ENCODE measurements at places on chromosomes 6 and 20. TPM values are rescaled to one million over a fixed set of nuclear protein-coding genes. Genes with fewer than 3 reads are reported as not detected.
A peak's percentile ranks its signal among the peaks of the same experiment; 100 is the strongest.

FNDC1 gene
- 0.19 TPM for total RNA-seq

EEF1A2 gene
- total RNA-seq, result 1.2 TPM

OOEP gene
- 0.70 TPM for total RNA-seq

LY86 gene
- 62.0 TPM for total RNA-seq

NKX2-4 gene
- not detected for total RNA-seq

CCN5 gene
- total RNA-seq, result 0.51 TPM

CALHM4 gene
- not detected for total RNA-seq

SLC35F1 gene
- 2.6 TPM for total RNA-seq

LIN28B gene
- total RNA-seq, result not detected

- no peak overlapping the region for H3K4me3 ChIP-seq
- H3K4me1 ChIP-seq, result no peaks in the 10 kb centered on the region
- H3K36me3 ChIP-seq, result no peaks in the 10 kb centered on the region
- H3K27ac ChIP-seq, result no peak overlapping the region
- no peaks in the 10 kb centered on the region for H3K27me3 ChIP-seq
These were observed 39.0 kb upstream of the ASCC3 start for GRCh38 chr6:100920028-100920605.

- H3K27ac ChIP-seq, result no peak overlapping the region
- no peak overlapping the region for H3K4me3 ChIP-seq
- no peaks in the 10 kb centered on the region for H3K36me3 ChIP-seq
- no peak for DNase-seq
These were observed 5.0 kb upstream of the MPC1 start for GRCh38 chr6:166387642-166388289.

DNA sequence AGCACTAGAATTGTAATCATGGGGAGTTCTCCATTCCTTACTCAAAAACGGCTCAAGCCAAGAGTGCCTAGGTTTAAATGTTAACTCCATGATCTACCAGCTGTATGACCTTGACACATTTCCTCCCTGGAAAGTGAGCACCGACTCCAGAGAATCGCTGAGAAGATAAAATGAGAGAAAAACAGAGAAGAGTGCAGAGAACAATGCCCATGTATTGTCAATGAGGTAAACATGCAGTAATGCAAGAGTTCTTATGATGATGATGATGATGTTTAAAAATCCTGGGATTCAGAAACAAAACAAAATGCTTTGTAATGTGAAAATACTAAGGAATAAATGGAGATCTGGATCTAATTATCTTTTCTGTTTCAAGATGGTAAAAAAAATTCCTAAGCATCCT lies 64.8 kb upstream of the BEND6 start:
- DNase-seq, result no peak
- H3K4me1 ChIP-seq, result no peaks in the 10 kb centered on the region
- H3K4me3 ChIP-seq, result no peak overlapping the region

DNA sequence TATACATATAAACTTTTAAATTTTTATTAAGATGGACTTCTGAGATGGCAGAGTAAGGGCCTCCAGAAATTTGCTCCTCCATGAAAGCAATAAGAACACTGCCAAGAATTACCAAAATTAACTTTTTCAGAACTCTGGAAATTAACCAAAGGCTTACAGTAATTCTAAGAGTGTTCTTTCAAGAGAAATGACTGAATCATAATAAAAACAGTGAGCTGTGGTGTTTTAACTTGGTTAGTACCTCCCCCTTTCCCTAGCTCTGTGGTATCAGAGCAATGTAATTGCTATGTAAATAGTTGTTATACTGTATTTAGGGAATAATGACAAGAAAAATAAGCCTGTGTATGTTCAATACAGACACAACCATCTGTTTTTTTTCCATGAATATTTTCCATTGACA lies 19.0 kb downstream of the HECA start:
- no peak overlapping the region for H3K27ac ChIP-seq
- H3K27me3 ChIP-seq, result no peaks in the 10 kb centered on the region
- H3K4me3 ChIP-seq, result no peak overlapping the region
- no peak for DNase-seq

GRCh38 chr20:54366669-54367344 lies 108.6 kb upstream of the DOK5 start:
- no peak for DNase-seq
- no peak overlapping the region for H3K4me3 ChIP-seq
- no peaks in the 10 kb centered on the region for H3K27me3 ChIP-seq
- no peaks in the 10 kb centered on the region for H3K4me1 ChIP-seq
- H3K36me3 ChIP-seq, result no peaks in the 10 kb centered on the region

GRCh38 chr6:167733740-167734661 lies 92.7 kb upstream of the AFDN start:
- no peak overlapping the region for H3K4me3 ChIP-seq
- H3K4me1 ChIP-seq, result peaks cover 8% of the 10 kb centered on the region
- no peak overlapping the region for H3K27ac ChIP-seq
- peak; percentile 70 for DNase-seq

DNA sequence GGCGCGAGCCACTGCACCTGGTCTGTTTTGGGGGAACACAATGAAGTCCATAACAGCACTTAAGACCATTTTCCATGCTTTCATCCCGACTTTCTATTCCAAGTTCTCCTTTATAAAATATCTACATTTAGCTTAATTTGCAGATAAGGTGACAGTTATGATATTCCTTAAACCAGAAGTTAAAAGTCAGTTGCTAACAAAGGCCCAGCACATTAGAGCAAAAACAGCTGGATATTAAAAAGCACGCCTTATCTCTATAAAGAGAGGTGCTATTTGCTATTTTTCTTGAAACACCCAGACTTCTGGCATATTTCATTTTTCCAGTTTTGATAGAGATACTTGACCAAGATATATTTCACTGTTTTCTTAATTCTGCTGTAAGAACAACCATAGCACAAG lies 15.8 kb downstream of the OR2B2 start:
- H3K27ac ChIP-seq, result peak overlapping the region; percentile 95
- peaks cover 37% of the 10 kb centered on the region for H3K4me1 ChIP-seq
- DNase-seq, result no peak
- H3K27me3 ChIP-seq, result no peaks in the 10 kb centered on the region
- no peak overlapping the region for H3K4me3 ChIP-seq

GRCh38 chr20:63693733-63694583 lies 2.5 kb upstream of the TNFRSF6B start:
- H3K27ac ChIP-seq, result peak overlapping the region; percentile 22
- DNase-seq, result peak; percentile 64
- peaks cover 43% of the 10 kb centered on the region for H3K4me1 ChIP-seq
- H3K36me3 ChIP-seq, result peaks cover 5% of the 10 kb centered on the region
- H3K27me3 ChIP-seq, result peaks cover 5% of the 10 kb centered on the region
- H3K4me3 ChIP-seq, result no peak overlapping the region

- no peaks in the 10 kb centered on the region for H3K36me3 ChIP-seq
- H3K4me1 ChIP-seq, result no peaks in the 10 kb centered on the region
- H3K27me3 ChIP-seq, result no peaks in the 10 kb centered on the region
- H3K4me3 ChIP-seq, result no peak overlapping the region
These were observed 92.9 kb downstream of the SHLD1 start for GRCh38 chr20:5843054-5843592.

- H3K4me1 ChIP-seq, result peaks cover 13% of the 10 kb centered on the region
- no peaks in the 10 kb centered on the region for H3K27me3 ChIP-seq
- H3K36me3 ChIP-seq, result peaks cover 22% of the 10 kb centered on the region
- H3K27ac ChIP-seq, result peak overlapping the region; percentile 82
- H3K4me3 ChIP-seq, result no peak overlapping the region
These were observed 34.7 kb downstream of the SLC2A4RG start for GRCh38 chr20:63774306-63774705.

DNA sequence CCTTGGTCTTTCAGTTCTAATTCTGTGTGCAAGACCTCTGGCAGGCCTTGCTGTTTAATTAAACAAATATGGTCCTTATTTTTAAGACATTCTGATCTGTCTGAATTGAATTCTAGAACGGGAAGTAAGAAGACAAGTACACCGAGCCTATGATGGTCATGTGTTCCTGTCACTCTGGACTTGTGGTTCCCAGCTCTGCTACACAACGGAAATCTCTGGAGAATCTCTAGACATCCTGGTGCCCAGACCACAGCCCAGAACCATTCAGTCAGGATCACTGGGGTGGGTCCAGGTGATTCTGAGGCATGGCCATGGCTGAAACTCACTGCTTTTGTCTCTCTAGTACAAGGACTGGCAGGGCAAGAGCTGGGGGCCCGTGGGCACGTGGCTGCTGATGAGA lies 15.9 kb upstream of the KCNK16 start:
- peaks cover 25% of the 10 kb centered on the region for H3K4me1 ChIP-seq
- no peak for DNase-seq

- no peak for DNase-seq
- no peak overlapping the region for H3K4me3 ChIP-seq
- no peaks in the 10 kb centered on the region for H3K36me3 ChIP-seq
- H3K27ac ChIP-seq, result peak overlapping the region; percentile 79
These were observed 20.4 kb upstream of the MCM3 start for GRCh38 chr6:52304983-52305390.

GRCh38 chr6:148523551-148523950 lies 180.9 kb downstream of the SASH1 start:
- H3K36me3 ChIP-seq, result no peaks in the 10 kb centered on the region
- H3K27ac ChIP-seq, result no peak overlapping the region
- no peak for DNase-seq
- H3K4me3 ChIP-seq, result no peak overlapping the region
- peaks cover 18% of the 10 kb centered on the region for H3K4me1 ChIP-seq

DNA sequence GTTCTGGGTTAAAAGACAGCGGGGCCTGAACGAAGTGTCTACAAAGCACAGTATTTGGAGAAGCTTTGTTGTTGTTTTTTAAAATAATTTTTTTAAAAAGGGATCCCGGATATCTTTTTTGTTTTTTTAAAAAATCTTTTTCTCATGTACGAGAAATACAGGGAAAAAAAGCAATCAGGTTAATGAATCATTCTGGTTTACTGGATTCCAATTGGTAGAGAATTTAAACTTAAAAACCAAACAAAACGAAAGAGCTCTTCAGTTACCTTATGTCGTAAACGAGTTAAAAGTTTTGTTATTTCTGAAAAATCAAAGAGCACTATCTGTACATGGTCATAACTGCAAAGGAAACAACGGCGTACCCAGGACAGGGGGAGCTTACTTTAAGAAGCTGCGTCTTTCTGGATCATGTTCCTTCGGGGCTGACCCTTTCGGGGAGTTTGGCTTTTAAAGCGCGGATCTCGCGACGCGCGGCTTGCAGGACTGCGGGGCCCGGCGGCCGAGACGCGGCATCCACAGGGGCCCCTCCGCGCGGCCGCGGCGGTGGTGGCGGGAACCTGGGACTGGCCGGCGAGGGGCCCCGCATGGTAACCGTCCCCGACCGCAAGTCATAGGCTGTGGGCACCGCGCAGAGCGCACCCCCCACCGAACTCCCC lies 927 bp downstream of the IL20RA start:
- no peak for DNase-seq
- peaks cover 18% of the 10 kb centered on the region for H3K4me1 ChIP-seq
- H3K36me3 ChIP-seq, result no peaks in the 10 kb centered on the region

DNA sequence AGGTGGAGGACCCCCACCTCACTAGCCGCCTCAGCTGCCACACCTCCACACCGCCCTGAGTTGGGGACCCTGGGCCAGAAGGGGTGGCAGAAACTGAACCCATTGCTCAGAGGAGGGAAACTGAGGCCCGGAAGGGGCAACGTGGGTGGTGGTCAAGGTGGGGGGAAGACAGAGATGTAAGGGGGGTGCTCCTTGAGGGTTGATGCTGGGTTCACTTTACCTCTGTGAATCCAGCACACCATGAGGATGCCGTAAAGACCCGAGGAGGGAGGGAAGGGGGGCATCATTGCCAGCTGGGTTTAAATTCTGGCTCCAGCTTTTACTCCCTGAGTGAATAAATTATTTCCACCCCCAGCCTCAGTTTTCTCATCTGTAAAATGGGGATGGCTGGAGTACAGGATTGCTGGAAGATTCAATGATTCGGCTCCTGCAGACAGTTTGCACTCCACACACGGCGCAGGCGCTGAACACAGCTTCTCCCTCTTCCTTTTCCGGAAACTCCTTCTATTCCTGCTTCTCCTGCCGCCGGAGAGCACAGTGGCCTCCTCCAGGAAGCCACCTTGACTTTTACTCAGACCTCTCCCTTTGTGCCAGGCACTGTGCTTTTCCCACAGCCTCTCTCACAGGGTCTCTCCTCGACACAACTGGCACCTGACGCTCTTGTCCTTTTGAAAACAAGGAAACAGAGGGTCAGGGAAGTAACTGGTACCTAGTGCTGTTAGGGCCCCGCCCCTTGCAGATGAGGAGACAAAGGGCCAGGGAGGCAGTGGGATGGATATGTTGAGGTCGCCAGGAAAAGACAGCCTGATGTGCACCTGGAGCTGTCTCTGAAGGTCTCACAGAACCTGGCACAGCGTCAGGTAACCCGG lies 59.4 kb downstream of the UBE2V1 start:
- H3K4me1 ChIP-seq, result peaks cover 52% of the 10 kb centered on the region
- no peak overlapping the region for H3K4me3 ChIP-seq
- no peaks in the 10 kb centered on the region for H3K27me3 ChIP-seq
